ENCODE measurements at places on chromosomes 5 and 9. TPM values are rescaled to one million over a fixed set of nuclear protein-coding genes. Genes with fewer than 3 reads are reported as not detected.

PCDHB11 gene
- total RNA-seq, result not detected

MUSK gene
- not detected for total RNA-seq

- H3K4me1 ChIP-seq, result peaks cover 49% of the 10 kb centered on the region
- peak overlapping the region; percentile 73 for H3K27ac ChIP-seq
- no peaks in the 10 kb centered on the region for H3K27me3 ChIP-seq
- peak overlapping the region; percentile 65 for H3K4me3 ChIP-seq
These were observed 984 bp upstream of the RAD23B start for GRCh38 chr9:107281922-107282667.

GRCh38 chr5:176771102-176771845, 39.1 kb upstream of the UNC5A start:
- H3K4me3 ChIP-seq, result no peak overlapping the region
- DNase-seq, result no peak
- no peaks in the 10 kb centered on the region for H3K36me3 ChIP-seq
- H3K27me3 ChIP-seq, result peaks cover 8% of the 10 kb centered on the region
- no peak overlapping the region for H3K27ac ChIP-seq

GRCh38 chr5:53068291-53068836, 41.2 kb downstream of the MOCS2 start:
- H3K4me3 ChIP-seq, result no peak overlapping the region
- H3K4me1 ChIP-seq, result no peaks in the 10 kb centered on the region
- H3K36me3 ChIP-seq, result peaks cover 56% of the 10 kb centered on the region
- H3K27me3 ChIP-seq, result no peaks in the 10 kb centered on the region
- DNase-seq, result no peak

STING1 gene
- total RNA-seq, result 27.4 TPM

GRCh38 chr5:176994460-176995121, 12.0 kb downstream of the UIMC1 start:
- H3K27ac ChIP-seq, result peak overlapping the region; percentile 96
- no peaks in the 10 kb centered on the region for H3K27me3 ChIP-seq
- DNase-seq, result peak; percentile 94
- peaks cover 9% of the 10 kb centered on the region for H3K36me3 ChIP-seq
- H3K4me1 ChIP-seq, result peaks cover 26% of the 10 kb centered on the region

FGF10 gene
- total RNA-seq, result not detected

DNA sequence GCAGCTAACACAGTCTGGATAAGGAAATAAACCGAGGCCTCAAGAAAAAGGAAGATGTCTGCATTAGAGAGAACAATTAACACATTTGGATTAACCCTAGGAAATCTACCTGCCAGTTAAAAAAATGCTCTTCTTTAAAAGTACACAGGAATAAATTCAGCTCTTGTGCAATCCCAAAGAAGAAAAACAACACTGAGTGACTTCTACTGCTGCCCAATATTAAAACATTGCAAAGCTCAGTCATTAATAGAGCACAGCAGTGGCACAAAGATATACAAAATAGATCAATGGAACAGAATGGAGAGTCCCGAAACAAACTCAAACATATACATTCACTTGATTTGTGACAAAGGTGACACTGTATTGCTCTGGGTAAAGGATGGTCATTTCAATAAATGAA, 119.7 kb downstream of the GNAQ start:
- peaks cover 18% of the 10 kb centered on the region for H3K4me1 ChIP-seq
- H3K27ac ChIP-seq, result no peak overlapping the region
- DNase-seq, result no peak
- H3K36me3 ChIP-seq, result no peaks in the 10 kb centered on the region
- H3K27me3 ChIP-seq, result no peaks in the 10 kb centered on the region
